ENCODE measurements at places on chromosomes 1 and 21.
A peak's percentile ranks its signal among the peaks of the same experiment; 100 is the strongest.

DNA sequence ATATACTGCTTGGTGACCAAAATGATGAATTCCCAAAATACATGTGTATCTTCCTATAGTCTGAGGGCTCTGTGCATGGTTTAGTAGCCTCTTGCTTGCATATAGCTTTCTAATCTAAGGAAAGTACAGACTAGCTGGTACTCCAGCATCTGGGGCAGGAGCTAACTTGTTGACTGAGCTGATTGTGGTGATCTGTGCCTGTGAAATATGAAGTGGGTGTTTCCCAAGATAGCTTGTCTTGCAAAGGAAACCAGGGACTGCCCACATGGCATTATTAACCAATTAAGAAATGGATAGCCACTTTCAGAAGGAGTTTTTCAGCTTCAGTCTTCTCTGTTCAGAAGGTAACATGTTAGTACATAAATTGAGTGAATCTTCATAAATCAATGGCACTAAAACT is 219.8 kb downstream of the NEGR1 start:
- no peak for DNase-seq

DNA sequence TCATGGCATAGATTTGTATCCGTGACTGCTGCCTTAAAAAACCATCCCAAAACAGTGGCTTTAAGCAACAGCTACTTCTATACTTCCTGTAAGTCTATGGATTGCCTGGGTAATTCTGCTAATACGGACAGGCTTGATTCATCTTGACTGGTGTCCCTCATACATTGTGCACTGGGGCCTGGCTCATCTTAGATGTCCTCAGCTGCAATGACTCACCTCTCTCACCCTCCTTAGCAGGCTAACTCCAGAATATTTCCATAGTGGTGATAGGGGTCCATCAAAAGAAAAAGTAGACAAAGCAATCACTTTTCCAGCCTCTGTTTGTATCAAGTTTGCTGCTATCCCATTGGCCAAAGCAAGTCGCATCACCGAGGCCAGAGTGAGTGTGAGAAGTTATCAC is 409.1 kb upstream of the KAZN start:
- no peak for DNase-seq

GRCh38 chr1:43358121-43358745 is 548 bp upstream of the CDC20 start:
- DNase-seq = peak; percentile 45

- DNase-seq = no peak
Observed at GRCh38 chr1:238951809-238952208, 434.6 kb upstream of the CHRM3 start.

- no peak for DNase-seq
Observed at GRCh38 chr1:218845589-218845988, 328.1 kb upstream of the LYPLAL1 start.
